Inflammatory macrophage treated with lipopolysaccharide for 1 hour (primary cell): ENCODE measurements at places on chromosomes 7 and 10.

DNA sequence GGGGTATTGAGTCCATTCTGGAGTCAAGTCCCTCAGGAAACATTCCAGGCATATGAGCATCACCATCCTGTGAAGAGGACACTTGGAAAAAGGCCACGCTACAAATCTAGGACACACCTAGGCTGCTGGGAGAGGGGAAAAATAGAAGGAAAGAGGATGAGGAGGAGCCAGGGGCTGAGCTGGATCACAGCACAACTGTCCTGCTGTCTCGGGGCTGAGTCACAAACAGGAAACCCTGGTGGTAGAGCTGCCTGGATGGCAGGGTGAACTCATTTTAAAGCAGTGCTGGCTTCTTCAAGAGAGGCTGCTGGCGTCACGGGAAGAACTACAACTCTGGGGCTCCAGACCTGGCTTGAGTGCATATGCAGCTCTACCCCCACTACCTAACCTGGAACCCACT is 151.5 kb downstream of the RNF216 start:
- DNase-seq: peak; percentile 16

- no peak for DNase-seq
Observed at GRCh38 chr10:108443636-108444035, 1279.1 kb upstream of the SORCS1 start.

- DNase-seq: no peak
Observed at GRCh38 chr7:22718911-22719420, 8.0 kb upstream of the IL6 start.

GRCh38 chr10:37855636-37856035 is 1.8 kb downstream of the ZNF248 start:
- DNase-seq: no peak

DNA sequence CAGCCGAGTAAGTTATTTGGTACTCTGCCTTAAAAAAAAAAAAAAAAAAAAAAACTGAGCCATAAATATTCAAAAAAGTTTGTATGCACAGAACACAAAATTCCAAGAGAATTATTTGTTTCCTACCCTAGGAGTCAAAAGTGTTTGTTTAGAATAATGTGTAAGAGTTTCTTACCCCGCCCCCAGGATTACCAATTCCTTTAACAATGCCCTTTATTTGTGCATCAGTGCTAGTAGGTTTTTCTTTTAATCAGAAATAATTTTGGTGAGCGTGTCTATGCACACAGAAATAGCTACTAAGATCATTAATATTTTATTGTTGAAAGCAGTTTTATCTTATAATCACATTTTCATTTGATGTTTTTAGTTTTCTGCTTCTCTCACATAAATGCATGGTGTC is 374.6 kb downstream of the DPP6 start:
- no peak for DNase-seq

- DNase-seq: no peak
Observed at GRCh38 chr7:84757761-84758160, 429.1 kb downstream of the SEMA3D start.

DNA sequence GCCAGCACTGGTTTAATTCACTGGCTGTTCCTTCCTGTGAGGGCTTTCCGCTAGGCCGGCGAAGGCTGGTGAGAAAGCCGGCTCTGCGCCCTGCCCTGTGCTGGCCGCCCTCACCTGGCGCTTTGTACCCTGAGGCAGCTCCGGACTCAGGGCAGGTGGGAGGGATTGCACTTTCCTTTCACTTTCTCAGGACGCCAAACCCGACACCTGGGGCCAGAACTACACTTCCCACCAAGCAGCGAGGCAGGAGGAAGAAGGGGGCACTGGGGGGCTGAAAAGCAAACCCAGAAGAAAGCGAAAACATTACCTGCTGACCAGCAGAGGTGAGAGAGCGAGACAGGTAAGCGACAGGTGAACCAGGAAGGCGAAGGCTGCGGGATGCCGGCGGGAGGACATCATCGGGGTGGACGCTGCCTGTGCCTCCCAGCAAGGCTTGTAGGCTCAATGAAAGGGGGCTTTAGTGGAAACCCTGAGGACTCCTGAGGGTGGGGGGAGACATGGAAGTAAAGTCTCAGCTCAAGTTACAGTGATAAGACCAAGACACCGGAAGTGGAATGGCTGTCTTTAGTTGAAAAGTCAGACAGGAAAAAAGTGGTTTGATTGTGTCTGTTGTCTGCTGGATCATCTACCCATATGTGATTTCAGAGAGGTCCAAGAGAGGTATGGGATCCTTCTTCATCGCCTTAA is at the start of gene RAB19:
RAB19 (plus strand) TSS at position 181 of the 687 bp plus-strand sequence. CDS start 3,589 bp downstream, outside the sequence.
- DNase-seq: no peak

- DNase-seq: no peak
Observed at GRCh38 chr7:97381815-97382554, 264.5 kb downstream of the SDHAF3 start.

DNA sequence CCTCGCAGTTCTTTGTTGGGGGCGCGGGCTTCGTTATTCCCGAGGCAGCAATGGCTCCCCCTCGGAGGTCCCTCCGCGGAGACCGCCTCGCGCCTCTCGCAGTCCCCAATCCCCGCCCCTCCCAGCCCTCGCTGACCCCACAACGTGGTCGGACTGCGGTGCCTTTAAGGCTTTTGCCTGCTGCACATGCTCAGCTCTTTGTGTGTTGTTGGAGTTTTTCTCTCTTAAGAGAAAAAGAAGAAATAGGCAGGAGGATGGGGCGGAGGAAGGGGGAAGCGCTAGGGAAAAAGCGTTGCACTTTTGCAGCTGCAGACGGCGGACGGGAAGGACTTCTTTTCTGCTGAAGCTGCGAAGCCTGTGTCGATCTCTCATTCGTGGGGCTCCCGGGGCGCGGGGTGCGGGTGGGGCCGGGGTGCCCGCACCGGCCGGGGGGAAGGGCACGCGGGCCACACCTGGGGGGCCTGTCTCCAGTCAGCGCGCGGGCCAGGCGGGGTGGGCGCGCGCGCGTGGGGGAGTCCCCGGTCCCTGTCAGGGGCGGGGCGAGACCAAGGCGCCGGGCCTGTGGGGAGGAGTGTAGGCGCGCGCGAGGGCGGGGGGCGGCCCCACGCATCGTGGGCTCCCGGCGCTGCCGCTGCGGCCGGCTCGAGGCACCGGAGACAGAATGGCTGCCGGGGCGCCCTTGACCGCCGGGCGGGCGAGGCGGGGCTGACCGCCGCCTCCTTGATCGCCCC is 445 bp upstream of the ATRNL1 start:
- DNase-seq: no peak

DNA sequence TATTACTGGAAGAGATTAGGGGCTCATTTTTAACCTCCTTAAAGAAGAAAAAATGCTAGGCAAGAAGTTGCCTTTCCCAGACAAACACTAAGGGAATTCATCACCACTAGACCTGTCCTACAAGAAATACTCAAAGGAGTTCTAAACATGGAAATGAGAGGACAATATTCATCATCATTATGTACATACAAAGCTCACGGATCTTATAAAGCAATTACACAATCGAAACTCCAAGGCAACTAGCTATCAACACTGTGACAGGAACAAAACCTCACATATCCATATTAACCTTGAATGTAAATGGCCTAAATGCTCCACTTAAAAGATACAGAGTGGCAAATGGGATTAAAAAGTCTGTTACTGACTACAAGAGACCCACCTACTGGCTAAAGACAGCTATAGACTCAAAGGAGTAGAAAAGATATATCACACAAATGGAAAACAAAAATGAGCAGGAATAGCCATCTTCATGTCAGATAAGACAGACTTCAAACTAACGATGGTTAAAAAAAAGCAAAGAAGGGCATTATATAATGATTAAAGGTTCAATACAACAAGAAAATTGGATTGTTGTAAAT is 246.6 kb downstream of the ADRA2A start:
- no peak for DNase-seq

DNA sequence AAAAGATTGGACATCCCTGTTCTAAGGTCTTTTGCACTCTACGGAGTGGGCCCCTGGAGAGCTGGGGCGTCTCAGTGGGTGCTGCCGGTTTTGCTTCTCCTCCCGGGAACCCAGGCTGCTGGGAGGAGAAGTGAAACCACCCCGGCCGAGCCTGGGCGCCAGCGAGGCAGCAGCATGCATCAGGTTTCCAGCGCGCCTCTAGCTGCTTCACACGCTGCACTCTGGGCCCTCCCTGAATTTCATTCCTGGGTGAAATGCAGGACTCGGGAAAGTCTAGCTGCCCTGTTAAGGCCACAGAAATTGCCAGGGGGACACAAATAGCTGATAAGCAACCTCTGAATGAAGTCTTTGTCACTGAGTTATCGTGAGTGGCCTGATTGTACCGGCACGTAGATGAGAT is 127.4 kb downstream of the TRRAP start:
- no peak for DNase-seq

GRCh38 chr10:91864744-91865143 is 44.5 kb downstream of the FGFBP3 start:
- no peak for DNase-seq

DNA sequence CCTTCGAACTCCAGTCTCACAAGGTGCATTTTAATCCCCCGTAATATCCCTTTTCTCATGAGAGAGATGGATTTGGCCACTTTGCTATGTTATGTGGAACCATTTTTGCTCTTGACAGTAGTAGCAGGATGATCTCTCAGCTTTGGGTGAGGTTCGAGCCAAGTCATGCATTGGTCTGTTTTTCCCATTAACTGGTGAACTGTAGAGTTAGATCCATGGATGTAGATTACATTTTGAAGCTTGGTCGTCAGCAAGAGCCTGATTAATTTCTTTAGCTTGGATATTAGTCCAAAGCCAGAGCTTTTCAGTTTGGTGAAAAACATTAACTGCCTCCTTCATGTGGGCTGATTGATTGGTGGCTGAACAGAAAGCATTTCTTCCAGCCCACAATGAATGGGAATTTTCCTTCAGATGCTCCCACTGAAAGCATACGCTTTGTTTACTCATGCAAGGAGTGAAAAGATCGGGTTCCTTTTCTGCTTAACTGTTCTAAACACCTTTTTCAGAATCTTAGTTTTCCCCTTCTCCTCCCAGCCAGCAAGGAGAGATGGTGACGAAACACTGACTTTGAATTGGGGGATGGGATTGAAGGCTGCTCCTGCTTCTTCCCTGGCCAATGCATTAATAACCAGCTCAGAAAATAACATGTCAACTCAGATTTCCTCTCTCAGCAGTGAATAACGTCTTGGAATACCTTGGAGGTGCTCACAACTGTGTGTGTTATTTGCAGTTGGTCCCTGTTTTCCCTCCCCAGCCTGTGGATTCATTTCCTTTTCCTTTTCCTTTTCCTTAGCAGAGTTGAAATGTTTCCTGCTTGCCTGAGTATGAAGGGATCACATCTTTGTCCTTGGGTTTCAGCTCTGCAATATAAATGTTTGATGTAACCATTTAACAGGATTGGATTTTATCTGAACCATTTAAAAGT is 351.8 kb upstream of the FZD8 start:
- DNase-seq: no peak

DNA sequence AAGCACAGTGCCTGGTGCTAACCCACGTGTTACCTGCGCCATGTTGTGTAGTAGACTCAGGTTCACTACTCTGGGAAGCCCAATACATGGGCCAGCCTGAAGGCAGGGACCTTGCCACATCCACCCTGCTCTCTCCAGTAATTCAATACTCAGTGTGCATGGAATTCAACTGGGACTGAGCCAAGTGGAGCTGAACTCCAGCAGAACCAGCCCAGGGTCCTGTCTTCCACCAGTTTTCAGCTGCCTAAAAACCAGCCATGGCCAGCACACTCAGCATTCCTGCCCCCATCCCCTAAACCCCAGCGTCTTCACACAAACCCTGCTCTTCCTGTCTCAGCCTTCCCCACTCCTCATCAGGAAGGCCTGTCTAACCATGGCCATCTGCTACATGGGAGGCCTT is 15.4 kb downstream of the FGF8 start:
- no peak for DNase-seq

GRCh38 chr10:30057421-30057841 is 2.0 kb downstream of the JCAD start:
- DNase-seq: no peak

DNA sequence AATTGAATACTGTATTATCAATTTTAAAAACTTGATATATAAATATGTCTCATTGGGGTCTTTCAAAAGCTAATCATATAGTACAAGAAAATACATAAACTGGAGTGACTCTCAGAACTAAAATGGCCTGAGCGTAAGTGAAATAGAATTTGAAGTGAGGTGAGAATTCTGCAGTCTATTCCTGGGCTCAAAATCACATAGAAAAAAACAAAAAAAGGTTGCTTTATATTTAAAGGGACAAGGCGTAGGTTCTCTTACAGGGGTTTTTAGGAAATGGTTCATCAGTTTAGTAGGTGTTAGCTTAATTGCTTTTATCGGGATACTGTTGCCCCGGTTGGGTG is 36.7 kb upstream of the PRSS1 start:
- DNase-seq: no peak

DNA sequence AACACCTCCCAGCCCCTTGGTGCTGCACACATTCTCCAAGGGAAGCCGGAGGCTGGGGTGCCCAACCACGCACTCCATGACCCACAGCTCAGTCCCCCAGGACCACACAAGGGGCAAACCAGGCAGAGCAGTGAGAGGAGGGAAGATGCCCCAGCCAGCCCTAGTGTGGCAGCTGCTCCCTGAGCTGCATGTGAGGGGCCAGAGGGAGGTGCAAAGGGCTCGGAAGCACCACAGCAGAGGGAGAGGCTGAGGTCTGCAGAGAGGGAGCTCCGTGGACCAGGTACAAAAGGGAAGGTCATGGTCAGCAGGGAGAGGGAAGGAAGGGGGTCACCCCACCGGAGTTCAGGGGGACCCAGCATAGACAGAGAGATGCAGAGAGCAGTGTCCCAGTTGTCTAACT is 1.5 kb upstream of the CALML5 start:
- no peak for DNase-seq
